ENCODE measurements at places on chromosomes 6 and 20. TPM values are rescaled to one million over a fixed set of nuclear protein-coding genes. Genes with fewer than 3 reads are reported as not detected.

ANGPT4 gene
- under 0.01 TPM for total RNA-seq

CFAP61 gene
- 0.79 TPM for total RNA-seq

EYA4 gene
- 0.79 TPM for total RNA-seq

SMIM28 gene
- not detected for total RNA-seq

OOEP gene
- total RNA-seq = not detected

SYCP2 gene
- 4.2 TPM for total RNA-seq

CASS4 gene
- total RNA-seq = 1.5 TPM

CALHM6 gene
- 0.98 TPM for total RNA-seq

TCFL5 gene
- 9.0 TPM for total RNA-seq

CAP2 gene
- 8.4 TPM for total RNA-seq

MCCD1 gene
- total RNA-seq = not detected

VSTM2L gene
- 61.3 TPM for total RNA-seq

NKAIN2 gene
- total RNA-seq = 0.11 TPM

TP53INP2 gene
- 2.4 TPM for total RNA-seq

ZNF337 gene
- 15.7 TPM for total RNA-seq

ULBP2 gene
- total RNA-seq = 5.1 TPM

SAPCD1 gene
- 0.79 TPM for total RNA-seq

EYS gene
- not detected for total RNA-seq

TNF gene
- 1.2 TPM for total RNA-seq

VARS2 gene
- total RNA-seq = 18.8 TPM

HUS1B gene
- 0.22 TPM for total RNA-seq

COL19A1 gene
- total RNA-seq = 0.11 TPM

TNFAIP3 gene
- 6.3 TPM for total RNA-seq

FOXS1 gene
- total RNA-seq = not detected

LY6G6D gene
- not detected for total RNA-seq

KCNG1 gene
- total RNA-seq = 24.3 TPM

PHF3 gene
- 73.8 TPM for total RNA-seq

CST2 gene
- total RNA-seq = not detected

MUC21 gene
- total RNA-seq = not detected

GSTA2 gene
- total RNA-seq = not detected

STX11 gene
- total RNA-seq = 0.79 TPM

CCN6 gene
- not detected for total RNA-seq

METTL24 gene
- not detected for total RNA-seq

C20orf202 gene
- total RNA-seq = under 0.01 TPM

PAK5 gene
- not detected for total RNA-seq

MAPK13 gene
- total RNA-seq = 0.43 TPM

KHDRBS2 gene
- total RNA-seq = not detected

TAF4 gene
- 6.0 TPM for total RNA-seq

SMLR1 gene
- total RNA-seq = not detected

TFAP2D gene
- not detected for total RNA-seq

FBXL4 gene
- 12.6 TPM for total RNA-seq

SLC22A2 gene
- 0.11 TPM for total RNA-seq
